MCF 10A (cell line): ENCODE measurements at places on chromosomes 5 and 9.

DNA sequence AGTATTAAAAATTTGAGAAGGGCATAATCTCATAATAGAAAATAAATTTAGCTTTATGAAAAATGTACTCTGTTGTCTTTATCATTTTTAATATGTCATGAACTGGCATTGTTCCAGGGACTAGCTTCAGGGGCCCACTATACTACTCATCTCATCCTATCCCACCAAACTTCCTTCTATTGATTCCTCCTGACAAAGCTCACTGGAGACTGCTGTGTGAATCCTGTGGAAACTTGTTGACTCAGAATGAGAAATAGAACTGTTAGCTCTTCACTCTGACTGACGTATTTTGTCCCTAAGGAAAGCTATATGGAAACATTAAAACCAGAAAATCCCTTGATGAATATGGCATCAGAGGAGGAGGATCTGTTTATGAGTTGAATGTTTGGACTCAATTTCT is 29.8 kb upstream of the BNIP1 start:
- no peak for DNase-seq

DNA sequence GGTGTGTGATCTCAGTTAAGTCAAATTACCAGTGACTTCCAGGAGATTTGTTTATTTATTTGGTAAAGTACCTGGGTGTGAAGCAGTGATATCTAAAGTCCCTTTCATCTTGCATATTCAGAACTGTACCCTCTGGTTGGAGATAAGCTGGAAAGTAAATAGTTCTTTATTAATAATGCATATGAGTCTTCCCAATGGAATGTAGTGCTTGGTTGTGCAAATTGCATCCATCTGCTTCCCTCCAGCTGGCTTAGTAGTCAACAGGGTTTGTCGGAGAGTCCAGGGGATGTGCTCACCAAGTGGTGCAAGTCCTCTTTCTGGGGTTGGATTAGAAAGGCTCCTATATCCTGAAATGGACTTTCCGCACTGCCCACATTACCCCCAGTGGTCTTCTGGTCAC is 42.0 kb downstream of the TRPM3 start:
- no peak for DNase-seq

- DNase-seq: peak; percentile 55
Observed at GRCh38 chr5:165209101-165209727, 1703.8 kb downstream of the MAT2B start.

GRCh38 chr9:93954434-93955061 is 607 bp downstream of the BARX1 start:
- DNase-seq: no peak

DNA sequence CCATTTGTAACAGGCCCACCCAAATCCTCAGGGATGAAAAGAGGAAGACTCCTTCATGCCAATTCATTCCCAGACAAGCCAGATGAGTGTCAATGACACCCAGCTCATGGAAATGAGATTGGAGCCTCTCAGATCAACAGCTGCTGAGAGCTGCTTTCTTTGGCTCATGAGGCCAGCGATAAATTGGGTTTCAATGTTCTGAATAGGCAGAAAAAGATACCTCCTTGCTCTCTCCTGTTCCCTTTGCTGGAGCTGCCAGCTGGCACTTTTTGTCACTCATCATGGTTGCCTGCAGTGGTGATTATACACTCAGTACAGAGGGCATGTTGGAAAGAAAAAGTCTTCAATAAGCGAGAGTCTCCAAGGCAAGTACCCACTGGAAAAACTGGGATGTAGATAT is 47.1 kb downstream of the SH3RF2 start:
- no peak for DNase-seq

GRCh38 chr9:13567833-13568232 is 288.3 kb upstream of the MPDZ start:
- DNase-seq: no peak

DNA sequence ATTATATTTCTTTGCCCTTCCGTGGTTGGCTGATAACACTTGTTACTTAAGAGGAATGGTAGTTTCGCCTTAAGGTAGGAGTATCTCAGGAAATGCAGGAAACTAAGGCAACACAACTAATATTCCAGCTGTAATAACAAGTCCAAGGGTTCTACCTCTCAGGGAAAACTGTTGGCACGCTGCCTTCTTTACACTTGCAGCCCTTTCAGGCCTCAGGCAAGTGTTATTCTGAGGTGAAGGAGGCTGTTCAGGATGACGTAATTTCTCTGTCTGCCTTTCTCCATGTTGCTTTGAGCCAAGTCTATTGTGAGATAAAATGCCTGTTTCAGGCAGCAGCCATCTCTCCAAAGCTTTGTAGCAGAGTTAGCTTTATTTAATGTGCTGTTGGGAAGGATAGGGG is 38.0 kb downstream of the VCAN start:
- peak; percentile 95 for DNase-seq

DNA sequence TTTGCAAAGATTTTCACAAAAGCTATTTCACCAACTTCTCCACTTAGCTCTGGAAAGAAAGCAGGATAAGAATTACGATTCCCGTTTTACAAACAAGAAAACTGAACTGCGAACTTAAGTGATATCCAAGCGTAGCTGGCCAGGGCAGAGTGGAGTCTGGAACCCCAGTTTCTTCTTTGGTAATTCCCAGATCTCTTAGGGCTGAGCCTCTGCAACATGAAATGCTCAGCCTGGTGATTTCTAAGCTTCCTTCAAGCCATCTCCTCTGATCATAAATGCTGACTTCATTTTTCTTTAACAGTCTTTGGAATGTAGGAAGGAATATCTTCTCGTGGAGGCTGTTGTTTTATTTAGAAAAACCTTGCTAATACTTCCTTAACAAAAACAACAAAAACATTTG is 620.0 kb downstream of the CCDC171 start:
- DNase-seq: no peak

GRCh38 chr5:169416583-169417196 is 115.8 kb upstream of the SLIT3 start:
- DNase-seq: peak; percentile 50

GRCh38 chr9:2050236-2050635 is 35.1 kb downstream of the SMARCA2 start:
- DNase-seq: no peak

GRCh38 chr9:5278486-5278885 is 26.0 kb downstream of the RLN2 start:
- no peak for DNase-seq

DNA sequence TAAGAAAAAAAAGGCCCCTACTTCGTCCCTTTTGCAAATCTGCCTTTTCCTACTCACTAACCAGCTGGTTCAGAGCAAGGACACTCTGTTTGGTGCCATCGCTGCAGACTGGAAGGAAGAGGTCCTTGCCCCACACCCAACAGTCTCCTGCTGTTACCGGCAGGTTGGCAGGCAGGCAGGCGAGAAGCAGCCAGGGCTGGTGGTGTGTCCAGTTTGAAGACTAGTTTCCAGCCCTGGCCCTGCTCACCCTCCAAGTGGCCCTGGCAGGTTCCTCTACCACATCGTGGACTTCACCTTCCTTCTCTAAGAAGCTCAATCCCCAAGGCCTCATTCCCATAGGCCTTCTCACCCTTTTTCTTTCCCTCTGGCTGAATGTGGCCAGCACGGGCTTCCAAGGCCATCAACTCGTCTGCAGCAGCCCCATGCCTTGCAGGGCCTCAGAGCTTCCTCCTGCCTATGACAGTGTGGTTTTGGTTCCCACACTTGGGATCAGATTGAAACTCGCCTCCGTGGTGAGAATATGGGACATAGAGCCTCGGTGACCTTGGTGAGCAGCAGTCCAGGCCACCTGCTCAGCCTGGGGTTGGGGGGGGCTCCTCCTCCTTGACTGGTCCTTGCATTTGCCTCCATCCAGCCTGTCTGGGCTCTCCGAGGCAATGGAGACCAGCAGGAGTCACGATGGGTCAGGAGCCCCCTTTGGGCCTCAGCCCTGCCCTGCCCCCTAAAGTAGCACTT is 22.9 kb downstream of the TGFBI start:
- no peak for DNase-seq

DNA sequence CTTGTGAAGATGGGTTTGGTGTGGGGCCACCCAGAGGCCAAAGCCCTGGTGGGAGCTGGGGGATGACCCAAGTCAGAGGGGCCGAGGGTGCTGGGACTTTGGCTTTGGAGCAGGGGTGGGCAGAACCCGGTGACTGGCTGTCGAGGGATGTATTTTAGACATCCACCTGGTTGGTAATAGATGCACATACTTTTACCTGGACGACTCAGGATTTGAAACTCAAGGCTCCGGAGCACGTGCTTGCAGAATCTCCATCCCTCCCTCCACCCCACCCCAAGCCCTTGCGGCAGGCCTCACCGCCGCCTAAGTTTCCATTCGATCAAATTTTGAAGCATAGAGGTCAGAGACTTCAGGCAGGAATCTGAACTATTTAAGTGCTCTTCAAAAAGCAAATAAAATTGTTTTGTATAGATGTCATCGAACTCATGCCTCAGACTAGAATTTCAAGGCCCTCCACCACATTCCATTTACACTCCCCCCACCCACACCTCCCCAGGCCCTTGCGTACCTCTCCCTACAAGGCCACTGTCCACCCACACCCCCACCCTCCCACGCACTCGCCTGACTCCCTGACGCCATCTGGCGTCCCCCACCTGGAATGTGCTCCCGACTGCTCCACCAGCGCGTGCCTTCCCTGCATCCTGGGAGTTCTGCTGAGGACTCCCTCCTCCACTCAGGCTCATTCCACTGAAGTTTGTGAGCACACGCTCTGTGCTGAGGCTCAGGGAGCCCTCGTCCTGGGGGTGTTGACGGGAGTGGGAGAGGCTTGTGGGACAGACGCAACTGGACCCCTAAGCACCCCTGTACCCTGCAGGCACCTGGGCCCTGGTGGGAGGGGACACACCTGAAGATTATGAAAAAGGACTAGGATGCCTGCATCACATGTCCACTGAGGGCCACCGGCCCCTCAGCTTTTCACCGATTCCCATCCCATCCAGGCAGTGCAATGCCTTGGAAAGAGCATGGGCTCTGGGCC is 56.4 kb upstream of the RPL26L1 start:
- DNase-seq: peak; percentile 75

DNA sequence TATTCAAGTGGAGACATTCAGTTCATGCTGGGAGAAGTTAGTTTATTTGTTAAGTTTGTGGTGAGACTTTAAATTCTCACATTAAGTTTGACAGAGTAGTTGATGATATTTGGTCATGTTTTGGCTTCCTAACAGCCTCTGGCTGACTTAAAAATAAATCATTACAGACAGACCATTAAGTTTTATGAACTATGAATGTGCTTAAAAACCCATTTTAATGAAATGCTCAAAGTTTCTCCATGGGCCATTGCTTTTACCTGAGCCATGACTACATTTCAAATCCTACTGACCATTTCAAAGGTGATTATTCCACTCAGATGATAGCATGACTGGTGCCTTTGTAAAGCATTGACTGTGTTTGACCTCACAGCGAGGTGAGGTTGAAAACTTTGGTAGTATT is 192.7 kb downstream of the LRRC70 start:
- DNase-seq: no peak

DNA sequence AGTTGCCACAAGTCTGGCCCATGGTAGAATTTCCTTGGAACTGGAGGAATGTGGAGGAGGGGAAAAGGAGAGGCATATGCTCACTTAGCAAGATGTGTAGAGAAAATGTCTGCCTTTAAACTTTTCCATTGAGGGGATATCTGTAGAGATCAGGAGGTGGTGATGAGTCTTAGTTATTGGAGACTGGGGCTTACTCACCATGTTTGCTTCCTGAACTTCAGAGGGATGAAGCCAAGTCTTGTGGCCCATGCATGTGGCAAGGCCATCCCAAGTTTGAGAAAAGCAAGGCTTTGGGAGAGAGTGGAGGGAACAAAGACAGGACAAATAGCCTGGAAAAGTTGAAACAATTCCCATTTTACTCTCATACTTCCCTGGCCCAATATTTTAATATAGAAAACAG is 124.5 kb downstream of the GDNF start:
- DNase-seq: no peak

- DNase-seq: no peak
Observed at GRCh38 chr9:99573085-99573484, 248.6 kb upstream of the NR4A3 start.
